ENCODE measurements at places on chromosomes 12 and 14. TPM values are rescaled to one million over a fixed set of nuclear protein-coding genes. Genes with fewer than 3 reads are reported as not detected.
A peak's percentile ranks its signal among the peaks of the same experiment; 100 is the strongest.

TAS2R46 gene
- total RNA-seq = 0.51 TPM

PTPRR gene
- not detected for total RNA-seq

TEAD4 gene
- 24.1 TPM for total RNA-seq

NINJ2 gene
- 2.1 TPM for total RNA-seq

CORO1C gene
- total RNA-seq = 325 TPM

ASIC1 gene
- 3.9 TPM for total RNA-seq

OTUB2 gene
- 0.99 TPM for total RNA-seq

NFE2 gene
- total RNA-seq = not detected

CFAP73 gene
- total RNA-seq = not detected

DNA sequence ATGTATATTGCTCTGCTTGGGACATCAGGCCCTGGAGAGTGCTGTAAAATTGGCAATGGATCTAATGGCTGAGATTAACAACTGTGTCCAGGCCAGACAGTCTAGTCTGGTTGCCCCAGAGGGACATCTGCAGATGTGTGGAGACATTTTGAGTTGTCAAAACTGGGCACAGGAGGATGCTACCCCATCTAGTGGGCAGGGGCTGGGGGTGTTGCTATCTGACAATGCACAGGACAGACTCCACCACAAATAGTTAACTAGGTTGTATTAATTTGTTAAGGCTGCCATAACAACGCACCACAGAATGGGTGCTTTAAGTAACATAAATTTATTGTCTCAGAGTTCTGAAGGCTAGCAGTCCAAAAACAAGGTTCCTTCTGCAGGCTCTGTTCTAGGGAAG is 302.5 kb upstream of the AMIGO2 start:
- H3K4me1 ChIP-seq = peaks cover 29% of the 10 kb centered on the region
- H3K36me3 ChIP-seq = no peaks in the 10 kb centered on the region
- no peak for DNase-seq
- H3K27me3 ChIP-seq = no peaks in the 10 kb centered on the region

- DNase-seq = no peak
- peaks cover 43% of the 10 kb centered on the region for H3K4me1 ChIP-seq
- no peaks in the 10 kb centered on the region for H3K27me3 ChIP-seq
- peaks cover 6% of the 10 kb centered on the region for H3K36me3 ChIP-seq
Measured at GRCh38 chr14:30621354-30621939, 672 bp upstream of the SCFD1 start.

- no peak overlapping the region for H3K4me3 ChIP-seq
- H3K27ac ChIP-seq = peak overlapping the region; percentile 25
- peaks cover 43% of the 10 kb centered on the region for H3K4me1 ChIP-seq
- no peaks in the 10 kb centered on the region for H3K27me3 ChIP-seq
Measured at GRCh38 chr14:49691031-49691430, 1.9 kb upstream of the KLHDC1 start.

GRCh38 chr14:34369648-34370030 is 92.4 kb downstream of the SPTSSA start:
- H3K27me3 ChIP-seq = peaks cover 5% of the 10 kb centered on the region
- no peak overlapping the region for H3K27ac ChIP-seq
- no peaks in the 10 kb centered on the region for H3K4me1 ChIP-seq
- DNase-seq = no peak
- H3K4me3 ChIP-seq = no peak overlapping the region

DNA sequence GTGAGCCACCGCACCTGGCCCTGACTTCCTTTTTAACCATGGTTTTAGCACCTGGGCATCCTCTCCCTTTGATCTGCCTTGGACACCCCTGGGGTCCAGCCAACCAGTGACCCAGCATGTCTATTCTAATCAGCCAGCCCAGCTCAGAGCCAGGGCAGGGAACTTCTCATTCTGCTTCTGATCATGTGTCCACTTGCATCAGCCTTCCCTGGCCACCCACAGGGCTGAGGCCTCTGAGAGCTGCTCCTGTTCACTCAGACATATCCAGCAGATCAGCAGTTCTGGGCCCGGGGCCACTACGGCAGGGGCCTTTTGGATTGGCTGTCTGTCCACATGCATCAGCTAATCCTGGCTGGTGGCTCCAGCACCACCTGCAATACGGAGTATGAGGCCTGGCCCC is 117.9 kb upstream of the MAP1LC3B2 start:
- no peak overlapping the region for H3K27ac ChIP-seq
- DNase-seq = no peak
- H3K36me3 ChIP-seq = no peaks in the 10 kb centered on the region
- no peak overlapping the region for H3K4me3 ChIP-seq

DNA sequence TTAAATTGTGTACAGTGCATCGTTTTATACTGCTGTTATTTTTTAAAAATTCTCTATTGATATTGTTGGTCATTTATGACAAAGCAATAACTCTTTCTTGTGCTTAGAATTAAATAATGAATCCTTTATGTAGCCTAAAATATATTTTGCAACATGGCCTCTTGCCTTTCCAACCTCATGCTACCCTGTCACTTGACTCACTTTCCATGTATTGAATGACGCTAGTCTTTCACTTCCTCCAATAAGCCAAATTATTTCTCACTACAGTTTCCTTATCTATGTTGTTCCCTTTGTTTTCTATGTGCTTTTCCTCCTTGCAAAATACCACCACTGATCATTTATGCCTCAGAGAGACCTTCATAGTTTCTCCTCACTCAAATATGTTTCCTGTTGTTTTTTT is 16.3 kb upstream of the EPYC start:
- DNase-seq = no peak
- no peaks in the 10 kb centered on the region for H3K36me3 ChIP-seq
- H3K4me1 ChIP-seq = peaks cover 16% of the 10 kb centered on the region

GRCh38 chr14:72679141-72679535 is 214.8 kb downstream of the DPF3 start:
- H3K27me3 ChIP-seq = no peaks in the 10 kb centered on the region
- no peak for DNase-seq
- H3K27ac ChIP-seq = no peak overlapping the region
- H3K36me3 ChIP-seq = peaks cover 2% of the 10 kb centered on the region
- no peak overlapping the region for H3K4me3 ChIP-seq

DNA sequence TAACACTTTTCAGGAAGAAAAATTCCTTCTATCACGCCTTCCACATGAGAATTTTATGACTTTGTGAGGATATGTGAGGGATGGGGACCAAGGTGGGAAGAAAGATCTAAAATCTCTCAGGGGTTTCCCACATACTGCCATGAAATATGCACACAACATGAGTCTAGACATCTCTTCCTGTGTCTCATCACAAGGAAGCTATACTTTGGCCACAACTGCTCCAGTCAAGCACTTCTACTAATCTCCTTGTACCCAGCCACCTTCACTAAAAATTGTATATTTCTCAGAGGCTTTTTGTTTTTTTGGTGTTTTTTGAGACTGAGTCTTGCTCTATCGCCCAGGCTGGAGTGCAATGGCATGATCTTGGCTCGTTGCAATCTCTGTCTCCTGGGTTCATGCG is 3.2 kb downstream of the OSBPL8 start:
- no peak for DNase-seq
- H3K36me3 ChIP-seq = no peaks in the 10 kb centered on the region
- H3K27ac ChIP-seq = peak overlapping the region; percentile 72
- peaks cover 59% of the 10 kb centered on the region for H3K4me1 ChIP-seq
- H3K27me3 ChIP-seq = no peaks in the 10 kb centered on the region

- H3K27ac ChIP-seq = no peak overlapping the region
- H3K4me1 ChIP-seq = peaks cover 13% of the 10 kb centered on the region
- peaks cover 76% of the 10 kb centered on the region for H3K27me3 ChIP-seq
- DNase-seq = no peak
- no peak overlapping the region for H3K4me3 ChIP-seq
Measured at GRCh38 chr14:37588956-37589714, 5.9 kb downstream of the FOXA1 start.

- no peaks in the 10 kb centered on the region for H3K27me3 ChIP-seq
- no peak for DNase-seq
- H3K4me3 ChIP-seq = no peak overlapping the region
- no peak overlapping the region for H3K27ac ChIP-seq
Measured at GRCh38 chr12:67774983-67775587, 126.5 kb downstream of the DYRK2 start.

DNA sequence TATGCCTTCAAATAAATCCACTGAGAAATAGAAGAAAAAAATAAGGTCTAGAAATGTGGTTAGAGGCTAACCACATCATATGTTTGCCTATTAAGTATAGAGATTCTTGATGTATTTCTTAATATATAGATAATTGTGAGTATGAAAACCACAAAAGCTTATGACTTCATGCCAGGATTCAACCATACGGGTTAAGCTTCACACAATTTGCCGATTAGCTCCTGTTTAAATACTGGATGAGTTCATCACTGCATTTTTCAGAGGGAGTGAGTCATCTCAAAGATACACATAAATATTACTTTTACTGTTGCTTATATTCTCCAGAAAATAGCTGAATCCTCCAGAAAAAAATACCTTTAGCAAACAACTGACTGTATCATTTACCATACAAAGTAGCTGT is 79.6 kb downstream of the RPL10L start:
- H3K4me3 ChIP-seq = no peak overlapping the region
- no peak for DNase-seq
- peaks cover 26% of the 10 kb centered on the region for H3K4me1 ChIP-seq

GRCh38 chr12:122614839-122615238 is 87.8 kb downstream of the KNTC1 start:
- H3K27me3 ChIP-seq = no peaks in the 10 kb centered on the region
- no peak for DNase-seq
- no peaks in the 10 kb centered on the region for H3K4me1 ChIP-seq
- H3K4me3 ChIP-seq = no peak overlapping the region
- peaks cover 7% of the 10 kb centered on the region for H3K36me3 ChIP-seq
- H3K27ac ChIP-seq = no peak overlapping the region

- no peaks in the 10 kb centered on the region for H3K27me3 ChIP-seq
- no peak overlapping the region for H3K4me3 ChIP-seq
- peaks cover 2% of the 10 kb centered on the region for H3K36me3 ChIP-seq
- no peak overlapping the region for H3K27ac ChIP-seq
Measured at GRCh38 chr14:91346838-91347173, 70.8 kb downstream of the CCDC88C start.

DNA sequence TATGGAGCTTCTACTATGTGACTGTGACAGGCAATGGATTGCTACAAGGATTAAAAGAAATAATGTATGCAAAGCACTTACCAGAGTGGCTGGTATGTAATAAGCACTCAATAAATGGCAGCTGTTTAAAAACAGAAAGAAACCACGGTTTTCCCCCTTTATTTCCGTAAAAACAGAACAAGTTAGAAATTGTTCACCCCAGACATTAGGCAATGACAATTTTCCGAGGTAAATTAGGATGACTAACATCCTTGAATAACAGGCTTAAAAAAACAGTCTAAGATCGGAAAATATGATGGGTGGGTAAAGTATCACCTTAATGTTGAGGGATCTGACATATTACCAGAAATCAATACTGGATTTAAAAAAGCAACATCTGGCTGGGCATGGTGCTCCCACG is 20.9 kb upstream of the CNIH1 start:
- H3K27me3 ChIP-seq = no peaks in the 10 kb centered on the region
- H3K4me1 ChIP-seq = peaks cover 3% of the 10 kb centered on the region
- H3K27ac ChIP-seq = no peak overlapping the region
- no peak for DNase-seq
- no peak overlapping the region for H3K4me3 ChIP-seq

GRCh38 chr12:69843608-69844007 is 18.6 kb downstream of the MYRFL start:
- peaks cover 4% of the 10 kb centered on the region for H3K27me3 ChIP-seq
- no peak overlapping the region for H3K27ac ChIP-seq
- no peak for DNase-seq
- H3K36me3 ChIP-seq = no peaks in the 10 kb centered on the region
- H3K4me1 ChIP-seq = peaks cover 4% of the 10 kb centered on the region
- no peak overlapping the region for H3K4me3 ChIP-seq

GRCh38 chr12:129641926-129642325 is 261.9 kb downstream of the TMEM132D start:
- no peak overlapping the region for H3K4me3 ChIP-seq
- H3K27me3 ChIP-seq = no peaks in the 10 kb centered on the region
- H3K36me3 ChIP-seq = no peaks in the 10 kb centered on the region
- no peak overlapping the region for H3K27ac ChIP-seq

- H3K4me1 ChIP-seq = no peaks in the 10 kb centered on the region
- H3K4me3 ChIP-seq = no peak overlapping the region
- DNase-seq = no peak
- H3K27me3 ChIP-seq = peaks cover 17% of the 10 kb centered on the region
Measured at GRCh38 chr14:78586681-78587080, 416.5 kb downstream of the NRXN3 start.

DNA sequence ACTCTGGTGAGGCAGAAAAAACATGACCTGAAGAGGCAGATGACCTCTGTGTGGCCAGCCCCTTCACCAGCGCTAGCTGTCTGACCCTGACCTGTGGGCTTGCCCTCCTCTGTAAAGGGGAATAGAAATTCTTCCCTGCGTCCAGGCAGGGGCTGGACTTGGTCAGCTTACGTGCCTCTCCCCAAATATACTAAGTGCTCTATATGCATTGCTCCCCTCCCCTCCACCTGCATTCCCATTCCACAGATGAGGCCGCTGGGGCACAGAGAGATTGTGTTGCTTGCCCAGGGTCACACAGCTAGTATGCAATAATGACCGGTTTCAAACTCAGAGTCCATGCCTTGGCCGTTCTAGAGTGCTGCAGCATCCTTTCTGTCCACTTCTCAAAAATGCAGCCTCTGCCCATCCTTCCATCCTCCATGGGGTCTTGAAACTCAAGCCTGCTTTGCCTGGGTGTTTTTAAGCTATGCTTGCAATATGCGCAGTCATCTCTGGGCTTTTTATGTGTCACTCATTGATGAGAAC is 303.9 kb downstream of the CACNA1C start:
- H3K27me3 ChIP-seq = no peaks in the 10 kb centered on the region
- H3K27ac ChIP-seq = no peak overlapping the region
- no peak overlapping the region for H3K4me3 ChIP-seq
- H3K4me1 ChIP-seq = peaks cover 36% of the 10 kb centered on the region
- no peak for DNase-seq
- H3K36me3 ChIP-seq = peaks cover 1% of the 10 kb centered on the region

DNA sequence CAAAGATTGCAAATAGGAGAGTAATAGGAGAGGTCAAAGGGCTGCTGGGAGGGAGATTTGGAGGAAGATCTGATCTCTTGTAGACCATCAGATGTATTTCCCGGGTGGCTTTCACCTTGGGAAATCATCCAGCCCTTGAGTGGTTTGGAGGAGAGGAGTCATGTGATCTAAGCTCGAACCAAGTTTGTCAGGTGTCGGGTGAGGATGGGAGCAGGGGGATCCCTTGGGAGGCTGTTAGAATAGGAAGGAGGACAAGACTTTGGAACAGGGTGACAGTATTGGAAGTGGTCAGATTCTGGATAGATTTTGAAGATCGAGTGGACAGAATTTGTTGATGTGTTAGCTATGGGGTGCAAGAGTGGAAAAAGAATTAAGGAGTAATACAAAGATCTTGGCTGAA is 46.6 kb downstream of the C12orf75 start:
- H3K4me3 ChIP-seq = no peak overlapping the region
- no peaks in the 10 kb centered on the region for H3K4me1 ChIP-seq
- peaks cover 15% of the 10 kb centered on the region for H3K36me3 ChIP-seq
- no peak overlapping the region for H3K27ac ChIP-seq
